CD4-positive, alpha-beta T cell treated with Interleukin-15 for 4 hours (primary cell): ENCODE measurements at places on chromosomes 2 and 18.

DNA sequence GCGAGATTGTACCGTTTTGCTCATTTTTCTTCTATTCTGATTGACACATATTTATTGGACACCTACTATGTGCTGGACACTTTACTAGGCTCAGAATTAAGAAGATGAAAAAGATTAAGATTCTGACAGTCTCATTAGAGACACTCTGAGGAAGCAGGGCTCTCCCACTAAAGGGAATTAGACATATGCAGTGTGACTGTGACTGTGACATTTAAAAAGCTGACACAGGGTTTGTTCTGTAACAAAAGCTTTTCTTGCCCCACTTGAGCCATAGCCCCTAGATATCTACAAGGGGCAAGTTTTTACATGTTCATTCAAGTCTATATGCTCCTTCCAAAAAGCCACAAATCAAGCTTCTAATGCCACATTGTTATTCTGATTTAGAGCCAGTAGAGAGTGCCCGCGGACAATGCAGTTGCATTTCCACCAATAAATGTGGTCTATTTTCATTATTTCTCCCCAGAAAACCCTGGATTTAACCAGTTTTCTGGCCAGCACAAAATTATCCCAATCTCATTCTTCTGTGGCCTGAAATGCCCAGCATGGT lies 9.8 kb downstream of the ARHGAP25 start:
- no peak for DNase-seq

- peak; percentile 28 for DNase-seq
Measured at GRCh38 chr2:215435870-215436704, at the start of gene FN1. TSS of gene FN1 (minus strand) at chr2:215436068. CDS start at chr2:215435802, 266 bp downstream.

DNA sequence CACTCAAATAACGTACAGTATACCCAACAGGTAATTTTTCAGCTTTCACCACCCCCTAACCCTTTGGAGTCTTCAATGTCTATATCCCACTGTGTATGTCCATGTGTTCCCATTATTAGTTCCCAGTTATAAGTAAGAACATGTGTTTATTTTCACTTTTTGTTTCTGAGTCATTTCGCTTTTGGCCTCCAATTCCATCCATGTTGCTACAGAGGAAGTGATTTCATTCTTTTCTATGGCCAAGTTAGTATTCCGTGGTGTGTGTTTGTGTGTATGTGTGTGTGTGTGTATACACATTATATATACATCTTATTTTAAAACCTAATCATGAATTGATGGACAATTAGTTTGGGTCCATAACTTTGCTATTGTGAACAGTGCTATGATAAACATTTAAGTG lies 464.4 kb downstream of the CMPK2 start:
- no peak for DNase-seq

DNA sequence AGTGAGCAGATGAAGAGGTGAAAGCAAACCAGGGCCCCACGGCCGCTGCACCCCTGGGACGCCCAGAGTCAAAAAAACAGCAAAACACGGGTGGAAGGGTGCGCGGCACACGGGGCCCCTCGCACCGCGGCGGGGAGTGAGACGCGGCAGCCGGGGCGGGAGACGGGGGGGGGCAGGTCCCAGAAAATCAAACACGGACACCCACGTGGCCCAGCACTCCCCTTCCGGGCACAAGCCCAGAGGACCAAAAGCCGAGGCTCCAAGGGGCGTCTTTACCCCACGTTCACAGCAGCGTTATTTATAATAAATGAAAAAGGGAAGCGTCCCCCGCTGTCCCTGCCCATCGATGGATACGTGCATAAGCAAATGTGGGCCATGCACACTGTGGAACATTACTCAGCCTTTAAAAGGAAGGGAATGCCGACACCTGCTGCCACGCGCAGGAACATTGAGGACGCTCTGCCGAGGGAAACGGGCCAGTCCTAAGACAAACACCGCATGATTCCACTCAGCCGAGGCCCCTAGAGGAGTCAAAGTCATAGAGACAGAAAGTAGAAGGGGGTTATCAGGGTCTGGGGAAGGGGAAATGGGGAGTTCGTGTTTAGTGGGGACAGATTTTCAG lies 677 bp upstream of the COPS9 start:
- DNase-seq = no peak

DNA sequence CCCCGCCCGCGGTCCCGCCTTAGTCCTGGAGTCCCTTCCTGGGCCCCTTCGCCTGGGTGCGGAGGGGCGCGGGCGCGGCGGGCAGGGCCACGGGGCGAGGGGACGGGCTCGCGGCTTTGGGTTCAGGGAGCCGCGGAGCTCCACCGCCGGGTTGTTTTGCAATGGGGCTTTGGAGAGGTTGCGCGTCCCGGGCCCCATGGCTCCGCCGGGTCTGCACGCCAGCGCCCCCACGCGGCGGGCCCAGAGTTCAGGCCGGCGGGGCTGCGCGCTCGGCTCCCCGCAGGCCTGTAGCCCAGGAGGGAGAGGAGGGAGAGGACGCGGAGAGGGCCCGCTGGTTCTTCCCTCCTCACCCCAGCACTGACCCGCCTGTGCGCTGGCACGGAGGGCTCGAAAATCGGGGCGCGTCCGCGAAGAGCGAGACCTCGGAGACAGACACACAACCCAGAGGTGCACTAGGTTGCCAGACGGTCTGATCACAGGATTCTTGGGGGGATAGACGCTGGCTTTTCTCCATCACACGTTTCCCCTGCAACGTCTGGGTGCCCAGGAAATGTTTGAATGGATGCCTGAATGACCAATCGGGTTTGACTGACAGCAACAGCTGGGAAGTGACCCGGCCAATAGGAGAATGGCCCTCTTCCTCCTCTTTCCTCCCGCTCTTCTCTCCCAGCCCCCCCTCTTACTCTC lies 4.9 kb upstream of the SIX2 start:
- no peak for DNase-seq
